ENCODE measurements at places on chromosomes 1 and 21.

GRCh38 chr1:155069551-155070157 lies 6.1 kb downstream of the EFNA4 start:
- no peak for DNase-seq

- DNase-seq = no peak
Measured at GRCh38 chr1:23645338-23645737, 46.3 kb upstream of the RPL11 start.

GRCh38 chr1:222956601-222957000 lies 141.8 kb downstream of the DISP1 start:
- DNase-seq = no peak

GRCh38 chr1:71044833-71045232 lies 2.8 kb downstream of the PTGER3 start:
- DNase-seq = no peak

DNA sequence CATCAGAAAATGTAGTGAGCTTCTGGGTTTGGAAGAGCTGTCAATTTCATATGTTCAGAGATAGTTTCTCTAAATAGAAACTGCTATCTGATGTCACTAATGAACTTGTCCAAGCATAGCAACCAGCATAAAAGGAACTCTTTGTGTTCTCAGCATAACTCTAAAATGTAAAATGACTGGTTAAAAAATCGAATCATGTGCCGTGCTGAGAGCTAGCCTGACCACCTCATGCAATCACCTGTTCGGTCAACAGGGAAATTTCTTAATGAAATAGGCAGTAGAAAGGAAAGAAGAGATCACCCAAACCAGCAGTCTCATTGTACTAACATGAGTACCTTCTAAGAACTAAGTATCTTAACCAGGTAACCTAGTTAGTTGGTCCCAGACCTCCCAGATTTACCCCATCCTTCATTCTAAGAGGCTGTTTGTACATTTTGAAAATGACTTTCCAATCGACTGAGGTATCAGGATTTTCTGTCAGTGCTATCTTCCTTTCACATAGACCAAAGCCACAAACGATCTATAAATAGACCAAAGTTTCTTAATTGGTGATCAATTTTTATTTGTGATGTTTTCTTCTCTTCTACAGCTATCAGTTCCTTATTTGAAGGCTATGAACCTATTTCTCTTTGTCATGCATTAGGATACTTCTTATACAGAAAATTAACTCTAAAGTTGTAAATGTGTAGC lies 147.3 kb downstream of the TLR5 start:
- no peak for DNase-seq

- DNase-seq = no peak
Measured at GRCh38 chr1:24463776-24464735, 38.6 kb upstream of the RCAN3 start.

- no peak for DNase-seq
Measured at GRCh38 chr21:20377250-20377649, 621.0 kb upstream of the NCAM2 start.

DNA sequence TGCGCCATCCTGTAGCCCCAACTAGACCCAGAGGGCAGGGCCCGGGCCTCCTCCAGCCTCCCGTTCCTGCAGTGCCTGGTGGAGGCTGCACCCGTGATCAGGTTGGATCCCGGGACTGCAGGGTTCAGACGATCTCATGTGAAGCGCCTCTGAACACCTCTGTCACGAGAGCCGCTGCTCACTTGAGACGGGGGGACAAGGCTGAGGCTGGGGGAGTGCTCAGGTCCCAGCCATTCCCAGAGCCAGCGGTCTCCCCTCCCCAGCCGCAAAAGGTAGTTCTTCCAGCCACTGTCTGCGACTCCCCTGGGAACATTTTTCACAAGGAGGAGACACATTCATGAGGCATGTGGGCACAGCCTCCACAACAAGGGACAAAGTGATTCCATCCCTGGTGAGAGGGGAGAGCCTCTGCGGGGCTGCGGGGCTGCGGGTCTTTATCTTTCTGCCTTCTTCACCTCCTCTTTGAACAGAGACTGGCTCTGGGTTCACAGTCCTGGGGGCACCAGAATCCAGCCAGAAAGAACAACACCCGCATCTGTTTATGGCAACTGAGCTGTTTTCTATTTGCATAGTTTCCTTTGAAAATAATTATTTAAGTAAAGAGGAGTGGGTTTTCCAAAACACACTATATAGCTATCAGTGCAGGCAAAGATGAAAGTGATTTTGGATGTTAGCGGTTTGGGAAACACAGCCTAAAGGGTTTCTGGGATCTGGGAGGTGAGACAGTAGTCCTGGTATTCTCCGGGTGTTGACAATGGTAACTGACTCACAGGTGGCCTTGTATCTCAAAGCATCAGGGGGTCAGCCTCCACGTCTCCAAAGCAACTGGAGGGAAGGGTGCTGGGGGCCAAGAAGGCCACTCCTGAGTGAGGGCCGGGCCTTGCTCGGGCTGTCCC lies 13.0 kb upstream of the LDLRAP1 start:
- no peak for DNase-seq

GRCh38 chr1:189336115-189337100 lies 1141.3 kb downstream of the BRINP3 start:
- no peak for DNase-seq

DNA sequence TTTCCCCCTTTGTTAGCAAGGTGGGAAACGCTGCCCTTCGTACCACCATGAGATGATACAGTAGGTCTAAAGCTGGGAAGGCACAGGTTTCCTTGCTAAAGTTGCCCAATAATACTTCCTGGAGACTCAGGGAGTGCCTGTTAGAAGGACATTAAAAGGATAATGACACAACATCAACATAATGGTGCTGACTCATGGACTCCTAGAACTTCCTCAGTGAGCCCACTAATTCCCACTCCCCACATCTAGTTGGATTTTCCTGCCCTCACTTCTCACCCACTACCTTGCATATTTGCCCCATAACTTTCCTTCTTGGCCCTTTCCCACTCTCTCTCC lies 17.5 kb downstream of the CFAP45 start:
- DNase-seq = no peak

DNA sequence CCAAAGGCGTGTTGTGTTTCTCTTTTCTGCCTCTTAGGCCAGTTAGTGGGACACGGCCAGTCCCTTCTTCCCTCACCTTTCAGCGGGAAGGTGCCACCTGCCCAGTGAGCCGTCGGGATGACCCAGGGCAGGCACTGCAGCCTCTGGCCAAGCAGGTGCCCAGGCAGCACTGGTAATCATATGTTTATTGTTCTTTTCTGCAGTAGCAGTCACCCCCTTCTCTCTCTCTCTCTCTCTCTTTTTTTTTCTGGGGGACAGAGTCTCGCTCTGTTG lies 38.2 kb downstream of the CRYAA start:
- no peak for DNase-seq

DNA sequence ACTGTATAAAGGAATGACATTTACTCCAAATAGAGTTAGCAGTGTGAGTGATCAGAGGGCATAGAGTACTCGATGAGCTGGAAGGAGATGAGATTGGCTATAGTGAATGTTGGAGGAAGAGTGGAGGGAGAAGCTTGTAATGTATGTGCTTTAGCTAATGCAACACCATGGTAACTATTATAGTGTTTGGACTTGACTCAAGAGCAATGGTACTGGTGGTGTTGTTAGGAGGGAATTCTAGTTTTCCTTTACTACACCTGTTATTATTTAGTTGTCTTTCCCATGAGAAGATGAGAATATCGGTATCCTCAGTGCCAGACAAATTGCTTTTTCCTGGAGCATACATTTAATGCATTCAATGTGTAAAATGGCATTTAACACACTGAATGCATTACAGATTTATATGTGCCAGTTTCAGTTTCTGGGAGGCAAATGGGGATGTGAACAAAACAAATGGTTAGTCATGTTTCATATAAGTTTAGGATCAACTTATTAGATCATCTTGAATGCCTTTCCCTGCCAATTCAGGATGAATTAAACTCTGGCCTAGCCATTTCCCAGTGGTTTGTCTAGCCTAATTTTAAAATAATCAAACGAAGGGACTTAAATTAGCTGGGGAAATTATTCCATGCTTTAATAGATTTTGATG lies 291.1 kb upstream of the ADAMTS5 start:
- DNase-seq = no peak

DNA sequence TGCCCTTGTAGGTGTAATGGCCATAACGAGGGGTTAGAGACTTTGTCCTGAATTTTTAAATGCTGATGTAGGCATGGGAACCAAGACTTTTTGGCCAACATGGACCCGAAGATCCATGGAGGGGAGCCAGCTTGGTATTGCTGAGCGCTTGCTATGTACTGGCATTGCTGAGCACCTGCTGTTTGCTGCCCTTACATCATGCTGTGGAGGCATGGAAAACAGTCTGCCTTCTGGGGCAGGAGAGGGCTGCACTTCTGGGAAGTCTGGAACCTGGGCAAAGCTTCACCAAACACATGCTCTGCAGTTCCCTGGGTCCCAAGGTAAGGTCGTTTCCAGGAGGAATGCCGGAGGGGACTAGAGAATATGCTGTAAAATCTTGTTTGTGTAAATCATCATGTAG lies 86.3 kb upstream of the CNIH3 start:
- no peak for DNase-seq

- no peak for DNase-seq
Measured at GRCh38 chr1:24929398-24930259, 447 bp downstream of the RUNX3 start.

DNA sequence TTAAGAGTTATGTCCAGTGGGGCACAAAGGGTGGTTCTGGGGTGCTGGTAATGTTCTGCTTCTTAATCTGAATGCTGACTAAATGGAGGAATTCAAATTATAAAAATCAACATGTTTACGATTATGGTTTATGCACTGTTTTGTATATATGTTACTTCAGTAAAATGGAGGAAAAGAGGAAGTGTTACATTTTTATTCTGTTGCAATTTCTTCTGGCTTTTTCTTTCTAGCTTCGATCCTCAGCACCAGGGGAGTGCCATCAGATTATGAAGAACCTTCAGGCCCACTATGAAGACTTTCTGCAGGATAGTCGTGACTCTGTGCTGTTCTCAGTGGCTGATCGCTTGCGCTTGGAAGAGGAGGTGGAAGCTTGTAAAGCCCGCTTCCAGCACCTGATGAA lies 105.5 kb downstream of the MACF1 start:
- no peak for DNase-seq

DNA sequence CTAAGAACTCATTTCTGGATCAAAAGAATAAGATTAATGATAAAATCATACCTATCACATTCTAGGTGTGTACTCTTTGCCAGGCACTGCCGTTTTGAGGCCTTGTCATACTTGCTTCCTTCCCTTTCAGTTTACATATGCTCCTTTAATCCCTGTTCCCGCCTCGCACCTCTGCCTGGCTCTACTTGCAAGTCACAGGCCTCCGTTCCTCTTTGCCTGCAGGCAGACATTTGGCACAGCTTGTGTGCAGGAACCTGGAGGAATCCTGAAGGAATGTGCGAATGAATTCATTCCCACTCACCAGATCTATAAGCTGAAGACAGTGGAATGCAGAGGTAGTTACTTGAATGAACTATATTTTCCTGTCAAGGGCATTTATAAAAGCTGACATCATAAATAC lies 13.8 kb downstream of the WLS start:
- no peak for DNase-seq

DNA sequence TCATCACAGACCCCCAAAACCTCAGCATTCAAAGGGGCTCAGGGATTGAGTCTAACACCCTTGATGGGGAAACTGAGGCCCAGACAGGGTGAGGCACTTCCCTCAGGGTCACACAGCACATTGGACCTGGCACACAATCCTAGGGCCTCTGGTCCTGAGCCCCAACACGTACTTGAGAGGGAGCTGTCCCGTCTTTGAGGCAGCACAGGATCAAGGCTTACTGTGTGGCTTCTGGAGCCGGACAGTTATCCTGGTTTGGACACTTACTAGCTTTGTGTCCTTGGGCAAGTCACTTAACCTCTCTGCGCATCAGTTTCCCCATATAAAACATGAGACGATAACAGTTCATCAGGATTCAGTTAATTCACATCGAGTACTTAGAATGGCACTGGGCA lies 26.5 kb downstream of the RUNX3 start:
- no peak for DNase-seq

DNA sequence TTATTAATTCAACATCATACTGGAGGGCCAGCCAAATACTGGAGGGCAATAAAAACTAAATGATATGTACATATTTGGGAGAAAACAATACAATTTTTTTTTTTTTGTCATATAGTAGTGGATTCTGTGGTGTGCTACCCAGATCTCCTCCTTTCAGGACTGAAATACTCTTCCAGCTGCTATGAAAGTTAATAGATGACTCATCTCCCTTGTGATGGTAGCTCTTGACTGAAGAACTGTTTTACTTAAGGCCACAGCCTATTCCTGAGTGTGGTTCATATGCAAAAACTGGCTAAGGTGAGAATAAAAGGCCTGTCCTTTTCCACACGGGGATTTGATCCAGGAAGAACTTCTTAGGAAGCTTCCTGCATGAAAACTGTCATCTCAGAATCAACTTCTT lies 307.9 kb downstream of the HLX start:
- no peak for DNase-seq

GRCh38 chr1:241413386-241413785 lies 56.4 kb upstream of the RGS7 start:
- DNase-seq = no peak

DNA sequence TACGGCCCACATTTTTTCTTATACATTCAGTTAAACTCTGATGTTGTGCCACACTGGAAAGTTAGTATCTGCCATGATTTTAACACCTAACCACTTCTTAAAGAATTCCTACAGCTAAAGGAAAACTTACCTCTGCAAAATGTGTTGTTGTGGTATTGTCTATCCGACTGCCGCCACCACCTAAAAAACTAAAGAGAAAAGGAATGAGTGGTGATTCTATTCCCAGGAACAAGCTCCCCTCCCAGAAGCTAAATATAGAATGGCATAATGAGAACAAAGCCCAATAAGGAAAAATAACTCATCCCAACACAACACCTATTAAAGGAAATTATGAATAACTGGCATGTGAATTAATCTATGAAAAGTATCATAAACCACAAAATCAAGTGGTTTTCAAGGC lies 39.5 kb downstream of the RNF115 start:
- DNase-seq = no peak

DNA sequence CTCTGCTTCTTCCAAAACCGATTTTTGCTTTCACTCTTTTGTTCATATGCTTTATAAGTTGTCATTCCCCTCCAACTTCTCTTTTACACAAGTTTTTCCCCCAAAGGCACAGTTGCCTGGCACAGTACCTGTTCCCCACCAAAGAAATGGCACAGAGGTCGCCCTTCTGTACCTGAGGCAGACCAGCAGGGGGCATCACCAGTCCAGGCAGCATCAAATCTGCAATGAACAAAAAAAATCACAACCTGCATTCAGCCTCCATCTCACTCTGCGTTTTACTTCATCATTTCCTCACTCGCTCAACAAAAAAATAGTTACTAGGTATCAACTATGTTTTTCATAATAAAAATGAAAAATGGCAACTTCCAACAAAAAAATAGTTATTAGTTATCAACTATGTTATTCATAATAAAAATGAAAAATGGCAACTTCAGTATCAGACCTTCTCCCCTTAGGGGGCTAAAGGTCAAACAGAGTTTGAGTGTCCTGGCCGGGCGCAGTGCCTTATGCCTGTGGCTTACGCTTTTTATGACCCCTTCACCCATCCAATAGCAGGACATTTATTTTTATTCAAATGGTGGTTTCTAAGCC lies 4.1 kb downstream of the EIF2D start:
- DNase-seq = no peak

DNA sequence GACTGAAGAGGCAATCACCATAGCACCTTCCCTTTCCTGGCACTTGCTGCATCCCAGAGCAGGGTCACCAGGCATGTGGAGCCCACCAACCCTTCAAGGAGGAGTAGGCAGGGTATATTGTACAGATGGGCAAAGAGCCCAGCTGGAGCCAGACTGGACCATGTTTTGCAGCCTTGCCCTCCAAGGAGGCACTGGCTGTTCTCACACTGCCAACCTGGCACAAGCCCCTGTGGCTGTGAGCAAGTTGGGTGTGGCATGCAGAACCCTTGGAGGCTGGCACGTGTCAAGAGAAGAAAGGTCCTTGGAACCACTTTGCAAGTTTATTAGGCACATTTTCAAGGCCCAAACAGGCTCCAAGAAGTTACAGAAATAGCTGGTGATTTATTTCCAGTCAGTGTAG lies 146.4 kb downstream of the FOXD2 start:
- no peak for DNase-seq
